ENCODE measurements at places on chromosomes 4 and X.

DNA sequence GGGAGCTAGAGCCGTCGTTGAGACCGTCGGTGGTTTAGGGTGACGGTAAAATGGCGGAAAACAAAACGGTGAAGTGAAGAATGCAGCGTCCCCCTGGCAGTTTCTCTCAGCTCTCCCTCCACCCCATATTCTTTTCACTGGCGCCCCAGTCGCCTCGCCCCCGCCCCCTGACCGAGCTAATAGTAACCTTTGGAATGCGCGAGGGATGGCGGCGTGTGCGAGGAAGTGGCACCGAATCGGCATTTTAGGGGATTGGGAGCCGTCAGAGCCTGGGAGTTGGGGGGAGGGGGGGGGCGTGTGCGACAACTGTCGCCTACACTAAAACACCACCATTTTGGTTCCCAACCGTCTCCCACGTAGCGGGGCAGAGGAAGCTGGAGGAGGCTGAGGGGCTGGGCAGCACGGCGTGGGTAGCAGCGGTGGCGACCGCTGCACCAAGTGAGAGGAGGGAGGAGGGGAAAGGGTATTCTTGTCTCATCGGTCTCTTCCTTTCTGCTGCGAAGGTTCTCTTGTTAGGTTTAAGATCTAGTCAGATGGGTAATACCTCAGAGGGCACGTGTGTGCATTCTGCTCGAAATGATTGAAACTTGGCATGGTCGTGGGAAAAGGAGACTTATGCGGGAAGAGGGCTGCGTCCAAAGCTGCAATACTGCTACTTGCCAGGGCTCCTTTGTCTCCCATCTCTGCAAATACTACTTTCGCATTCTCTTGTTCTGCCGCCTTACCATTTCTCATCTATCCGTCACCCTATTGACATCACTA is 840 bp downstream of the ZNF711 start:
- peak; percentile 11 for DNase-seq

DNA sequence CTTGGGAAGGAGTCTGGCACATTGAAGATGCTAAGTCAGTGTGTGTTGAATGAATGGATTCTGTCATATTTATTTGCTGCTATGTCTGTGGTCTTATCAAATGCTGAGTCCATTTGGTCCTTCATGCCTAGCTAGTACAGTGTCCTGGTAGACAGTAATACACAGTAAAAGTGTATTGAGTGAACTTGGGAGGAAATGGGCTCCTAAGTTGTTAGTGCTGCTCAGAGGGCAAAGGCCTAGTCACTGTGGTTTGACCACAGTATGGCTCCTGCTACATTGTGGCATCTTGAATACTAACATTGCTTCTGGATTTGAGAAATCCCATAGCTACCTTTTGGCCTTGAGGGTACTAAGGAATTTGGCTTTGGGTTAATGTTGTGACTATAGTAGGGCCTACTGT is 33.9 kb downstream of the MTM1 start:
- DNase-seq = no peak

GRCh38 chr4:18111081-18111480 is 89.5 kb upstream of the LCORL start:
- no peak for DNase-seq

DNA sequence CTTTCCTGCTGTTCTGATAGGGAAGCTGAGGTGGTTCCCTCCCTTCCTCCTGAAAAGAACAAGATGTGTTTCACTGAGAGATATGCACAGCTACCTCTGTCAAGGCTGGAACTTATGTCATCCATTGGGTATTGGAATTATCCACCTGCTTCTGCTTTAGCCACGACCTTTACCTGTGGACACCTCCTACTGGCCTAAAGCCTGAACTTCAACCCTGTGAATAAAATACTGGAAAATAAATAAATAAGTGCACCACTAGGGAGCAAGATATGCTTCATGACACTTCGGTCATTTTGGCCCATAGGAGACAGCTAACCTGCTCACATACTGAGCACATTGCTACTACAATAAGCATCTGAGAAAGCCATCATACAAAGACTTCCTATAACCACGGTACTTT is 419.9 kb upstream of the NWD2 start:
- DNase-seq = no peak

GRCh38 chrX:129836827-129837226 is 6.9 kb downstream of the ZDHHC9 start:
- DNase-seq = no peak
